ENCODE measurements at places on chromosomes 12 and 14.

- DNase-seq = no peak
These were observed 44.8 kb downstream of the SLC17A8 start for GRCh38 chr12:100401660-100402059.

DNA sequence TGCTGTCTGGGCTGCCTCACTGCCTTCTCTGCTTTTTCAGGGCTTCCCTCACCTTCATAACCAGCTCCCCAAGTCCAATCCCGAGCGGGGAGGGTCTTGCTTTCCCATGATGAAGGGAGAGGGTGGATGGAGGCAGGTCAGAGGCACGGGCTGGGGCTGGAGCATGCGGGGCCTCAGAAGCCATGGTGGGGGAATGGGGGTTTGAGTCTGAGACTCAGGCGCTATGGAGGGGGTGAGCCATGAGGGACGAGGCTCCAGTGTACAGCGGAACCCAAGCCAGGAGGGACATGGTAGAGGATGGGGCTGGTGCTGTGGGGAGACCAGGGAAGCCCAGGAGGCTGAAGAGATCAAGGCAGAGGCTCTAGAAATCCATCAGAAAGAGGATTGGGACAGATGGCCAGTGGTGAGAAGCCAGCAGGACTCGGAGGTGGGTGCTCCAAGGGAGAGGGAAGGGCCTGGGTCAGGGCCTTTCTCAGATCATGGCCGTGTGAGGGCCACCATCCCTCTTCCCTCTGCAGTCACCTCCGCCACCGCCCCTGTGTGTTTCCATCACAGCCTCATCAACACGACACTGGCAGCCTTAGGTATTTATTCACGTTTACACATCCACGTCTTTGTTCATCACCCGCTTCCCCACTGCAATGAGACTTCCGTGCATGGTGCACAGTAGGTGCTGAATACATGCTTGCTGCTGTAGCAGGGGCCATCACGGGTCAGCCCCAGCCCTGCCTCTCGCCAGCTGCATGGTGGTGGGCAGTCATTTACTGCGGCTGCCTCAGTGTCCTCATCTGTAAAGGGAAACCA is 144.7 kb downstream of the ADGRD1 start:
- no peak for DNase-seq

DNA sequence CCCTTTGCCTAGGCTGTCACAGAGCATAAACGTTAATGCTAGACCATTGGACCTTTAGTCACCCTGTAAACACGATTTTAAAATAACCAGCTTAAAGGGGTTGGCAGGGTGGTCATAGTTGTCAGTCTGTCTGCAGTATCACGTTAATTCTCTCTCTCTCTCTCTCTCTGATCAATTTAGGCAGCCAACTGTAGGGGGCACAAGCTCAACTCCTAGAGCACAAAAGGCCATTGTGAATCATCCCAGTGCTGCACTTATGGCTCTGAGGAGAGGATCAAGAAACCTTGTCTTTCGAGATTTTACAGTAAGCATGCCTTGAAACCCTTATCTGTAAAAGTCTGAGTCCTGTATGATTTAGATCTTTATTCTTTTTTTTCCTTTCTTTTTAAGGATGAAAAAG is 97.1 kb downstream of the SCAF11 start:
- DNase-seq = no peak

GRCh38 chr12:108302016-108302402 is 37.1 kb downstream of the CMKLR1 start:
- DNase-seq = no peak

GRCh38 chr14:91867316-91867988 is at the start of gene TC2N:
TSS of gene TC2N (minus strand) at chr14:91867536. CDS start at chr14:91813769, 53,767 bp downstream.
- DNase-seq = no peak

- DNase-seq = no peak
These were observed 32.7 kb upstream of the GLIPR1 start for GRCh38 chr12:75447691-75448393.

- DNase-seq = no peak
These were observed 802 bp downstream of the SUSD6 start for GRCh38 chr14:69612014-69612782.

DNA sequence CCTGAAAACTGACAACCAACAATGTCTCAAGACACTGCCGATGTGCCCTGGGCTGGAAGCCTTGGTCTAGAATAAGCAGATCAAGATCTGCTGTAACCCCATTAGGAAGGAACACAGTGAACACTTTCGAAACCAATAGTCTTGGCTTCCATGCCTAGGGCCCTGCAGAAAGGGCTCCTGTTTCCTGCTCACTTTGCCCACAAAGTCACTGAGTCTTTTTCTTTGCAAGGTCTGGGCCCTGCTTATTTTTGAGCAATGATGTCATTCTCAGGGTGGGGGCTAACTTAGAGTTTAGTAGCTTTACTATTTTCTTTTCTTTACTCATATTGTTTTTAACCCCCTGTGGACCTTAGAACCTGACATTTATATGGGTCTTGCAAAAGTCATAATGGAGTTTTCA is 704.2 kb upstream of the TMEM132C start:
- no peak for DNase-seq

GRCh38 chr14:69682136-69682535 is 70.7 kb downstream of the SUSD6 start:
- no peak for DNase-seq

GRCh38 chr12:54571193-54572188 is 17.0 kb downstream of the PPP1R1A start:
- no peak for DNase-seq

- no peak for DNase-seq
These were observed 85.0 kb upstream of the ARID2 start for GRCh38 chr12:45644541-45644940.

DNA sequence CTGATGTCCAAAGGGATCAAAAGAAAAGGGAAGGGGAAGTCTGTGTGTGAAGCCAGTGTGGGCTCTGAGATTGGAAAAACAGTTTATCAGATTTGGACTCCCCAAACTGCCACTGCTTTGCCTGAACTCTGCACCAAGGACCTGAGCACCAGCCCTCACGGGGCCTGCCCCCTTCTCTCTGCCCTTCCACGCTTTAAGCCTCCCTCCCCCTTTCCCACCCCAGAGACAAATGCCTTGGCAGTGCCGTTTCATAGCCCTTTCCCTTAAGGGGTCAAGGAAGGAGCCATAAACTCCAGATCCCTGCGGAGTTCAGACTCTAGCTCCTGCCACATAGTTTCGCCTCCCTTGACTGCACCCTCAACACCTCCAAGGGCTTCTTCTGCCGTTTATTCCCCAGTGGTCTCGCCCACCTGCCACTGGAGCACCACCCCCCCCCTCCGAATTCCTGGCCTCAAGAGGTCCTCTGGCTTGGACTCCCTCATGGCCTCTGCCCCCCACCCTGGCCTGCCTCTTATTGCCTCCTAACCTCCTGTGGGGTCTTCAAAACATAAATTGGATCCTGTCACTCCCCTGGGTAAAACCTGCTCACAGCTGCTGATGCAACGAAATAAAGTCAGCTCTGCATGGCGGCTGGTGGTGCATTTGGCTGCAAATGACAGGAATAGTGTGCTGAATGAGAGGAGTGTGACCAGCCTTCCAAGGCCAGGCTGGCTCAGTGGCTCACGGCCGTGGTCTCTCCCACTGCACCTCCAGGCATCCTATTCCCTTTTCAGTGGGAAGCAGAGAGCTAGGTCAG is 18.8 kb downstream of the SLC25A29 start:
- no peak for DNase-seq

DNA sequence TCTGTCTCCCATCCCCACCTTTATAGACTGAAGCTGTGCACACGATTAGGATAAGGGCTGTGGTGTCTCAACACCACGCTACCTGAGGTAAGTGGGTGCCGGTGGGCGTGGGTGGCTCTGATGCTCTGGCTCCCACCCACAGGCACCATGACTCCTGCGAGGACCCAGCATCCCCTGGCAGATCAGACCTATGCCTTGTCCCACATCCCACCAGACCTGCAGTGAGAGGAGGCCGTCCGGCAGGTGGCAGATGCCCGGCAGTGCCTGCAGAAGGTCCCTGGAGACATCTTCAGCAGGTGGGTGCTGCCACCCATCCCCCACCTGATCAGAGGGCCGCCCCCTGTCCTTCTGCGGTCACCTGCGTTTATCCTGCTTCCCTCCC is 104.4 kb upstream of the PRB2 start:
- DNase-seq = no peak

GRCh38 chr12:120228291-120229070 is 27.6 kb upstream of the RPLP0 start:
- peak; percentile 30 for DNase-seq

GRCh38 chr14:28055008-28055407 is 711.6 kb upstream of the FOXG1 start:
- DNase-seq = no peak

DNA sequence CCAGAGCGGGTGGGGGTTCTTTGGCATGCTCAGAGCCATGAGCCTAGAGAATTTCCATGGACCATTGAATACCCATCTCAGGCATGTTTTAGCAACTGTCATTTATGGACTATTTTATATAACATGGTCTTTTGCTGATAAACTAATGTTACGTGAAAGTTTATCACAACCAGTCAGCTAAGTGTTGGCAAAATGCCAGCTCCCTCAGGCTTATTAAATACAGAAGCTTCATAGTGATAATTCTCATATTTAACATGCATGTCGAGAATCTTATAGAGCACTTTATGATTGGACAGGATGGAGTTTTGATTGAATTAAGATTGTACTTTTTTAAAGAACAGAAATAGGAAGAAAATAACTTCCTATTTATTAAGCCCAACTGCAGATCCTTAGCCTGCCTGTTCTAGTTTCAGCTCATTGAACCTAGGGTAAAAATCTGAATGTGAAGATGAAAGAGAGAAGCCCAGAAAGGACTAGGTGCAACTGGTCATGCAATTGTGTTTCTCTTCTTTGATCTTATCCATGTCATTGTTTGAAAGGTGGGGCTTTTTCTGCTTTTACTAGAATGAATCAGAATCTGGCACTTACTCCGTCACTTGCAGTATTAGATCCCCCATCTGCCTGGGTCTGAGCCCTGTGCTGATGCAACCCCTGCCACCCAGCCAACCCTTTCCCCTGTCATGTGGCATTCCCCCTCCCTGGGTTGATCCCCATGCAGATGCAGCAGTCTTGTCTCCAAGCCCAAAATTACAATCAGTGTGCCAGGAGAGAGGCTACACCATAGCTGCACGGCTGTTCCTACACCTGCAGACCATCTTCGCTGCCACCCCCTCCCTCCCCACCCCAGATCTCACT is 134.6 kb upstream of the EVL start:
- no peak for DNase-seq

DNA sequence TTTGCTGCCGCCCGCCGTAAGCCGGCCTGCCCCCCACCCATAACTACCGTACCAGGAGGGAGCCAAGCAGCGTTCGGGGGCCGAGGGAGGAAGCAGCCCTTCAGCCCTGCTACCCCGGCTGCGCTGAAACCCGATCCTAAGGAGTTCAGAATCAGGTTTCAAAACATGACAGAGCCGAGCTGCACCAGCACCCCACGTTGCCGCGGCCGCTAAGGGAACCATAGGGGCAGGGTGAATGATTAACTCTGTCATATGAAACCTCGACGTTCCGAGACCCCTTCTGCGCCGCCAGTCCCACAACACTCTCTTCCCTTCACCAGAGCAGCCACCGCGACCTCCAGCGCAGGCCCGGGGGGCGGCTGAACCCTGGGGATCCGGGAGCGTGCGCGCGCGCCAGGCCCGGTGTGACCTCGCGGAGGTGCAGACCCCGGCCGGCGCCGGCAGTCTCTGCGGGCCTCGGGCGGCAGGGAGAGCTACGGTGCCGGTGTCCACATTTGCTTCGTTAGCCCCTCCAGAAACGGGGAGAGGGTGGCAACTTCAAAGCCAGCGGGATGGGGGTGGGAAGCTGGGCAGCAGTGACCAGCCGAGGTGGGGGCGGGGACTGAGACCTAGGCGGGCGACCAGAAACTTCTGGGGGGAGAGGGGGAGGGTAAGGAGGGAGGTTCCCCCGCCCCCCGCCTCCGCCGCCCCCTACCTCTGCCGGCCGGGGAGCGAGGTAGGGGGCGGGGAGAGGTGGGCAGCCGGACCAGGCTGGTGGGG is 1.6 kb downstream of the SIX4 start:
- no peak for DNase-seq

Measured in esophagus squamous epithelium (tissue), 5 donors.